ENCODE measurements at places on chromosomes 6 and 20.

GRCh38 chr6:36375644-36376155, 11.8 kb downstream of the ETV7 start:
- DNase-seq, result no peak

DNA sequence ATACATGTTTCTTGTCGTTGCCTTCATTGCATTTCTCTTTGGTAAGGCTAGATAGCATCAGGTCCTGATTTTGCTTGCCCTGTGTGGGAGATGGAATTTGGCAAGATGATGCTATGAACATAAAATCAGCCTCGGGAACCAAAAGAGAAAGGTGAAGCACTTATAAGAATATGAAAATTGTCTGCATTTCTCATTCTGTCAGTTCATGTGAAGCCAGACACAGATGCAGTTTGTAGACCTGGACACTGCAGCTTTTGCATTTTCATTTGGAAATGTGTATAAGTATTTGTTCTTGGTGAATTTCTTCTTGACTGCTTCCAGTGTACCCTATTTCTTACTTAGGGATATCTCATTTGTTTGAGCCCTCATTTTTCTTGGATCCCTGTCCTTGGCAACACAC, 1.3 kb downstream of the YWHAB start:
- DNase-seq, result no peak

GRCh38 chr6:84249724-84250123, 22.3 kb upstream of the CEP162 start:
- DNase-seq, result no peak

- DNase-seq, result no peak
Measured at GRCh38 chr6:39425346-39426072, 103.0 kb upstream of the KCNK16 start.

DNA sequence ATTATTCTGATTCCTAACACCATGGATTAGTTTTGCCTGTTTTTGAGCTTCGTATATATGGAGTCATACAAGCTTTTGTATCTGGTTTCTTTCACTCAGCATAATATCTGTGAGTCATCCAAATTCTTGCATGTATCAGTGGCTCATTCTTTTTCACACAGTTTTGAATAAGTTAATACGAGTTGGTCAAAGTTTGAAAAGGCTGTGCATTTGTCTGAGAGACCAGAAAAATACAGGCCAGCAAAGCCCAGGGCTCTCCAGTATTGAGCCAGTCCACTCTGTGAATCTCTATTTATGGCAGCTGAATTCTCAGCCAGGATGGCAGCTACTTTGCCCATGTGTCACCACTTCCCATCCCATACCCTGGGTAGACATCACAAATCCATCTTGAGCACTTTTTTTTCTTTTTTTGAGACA, 7.2 kb upstream of the CHMP4B start:
- DNase-seq, result no peak

- DNase-seq, result no peak
Measured at GRCh38 chr6:140440223-140440835, 1065.9 kb upstream of the CITED2 start.

DNA sequence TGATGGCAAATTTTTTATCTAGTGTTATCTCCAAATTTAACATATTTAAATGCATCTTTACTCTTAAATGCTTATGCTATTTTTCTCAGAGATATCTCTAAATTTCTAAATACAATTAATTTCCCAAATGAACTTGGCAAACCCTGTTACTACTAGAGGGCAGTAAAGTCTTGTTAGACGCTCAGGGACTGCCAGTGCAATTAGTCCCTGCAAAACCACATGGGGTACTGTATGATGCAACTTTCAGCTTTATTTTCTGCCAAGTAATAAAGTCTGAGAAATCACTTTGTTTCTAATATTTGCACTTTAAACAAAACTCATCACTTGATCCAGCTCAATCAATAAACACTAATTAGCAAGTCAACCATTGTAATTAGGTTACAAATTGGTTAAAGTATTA, 76.0 kb upstream of the ADGRB3 start:
- DNase-seq, result no peak

DNA sequence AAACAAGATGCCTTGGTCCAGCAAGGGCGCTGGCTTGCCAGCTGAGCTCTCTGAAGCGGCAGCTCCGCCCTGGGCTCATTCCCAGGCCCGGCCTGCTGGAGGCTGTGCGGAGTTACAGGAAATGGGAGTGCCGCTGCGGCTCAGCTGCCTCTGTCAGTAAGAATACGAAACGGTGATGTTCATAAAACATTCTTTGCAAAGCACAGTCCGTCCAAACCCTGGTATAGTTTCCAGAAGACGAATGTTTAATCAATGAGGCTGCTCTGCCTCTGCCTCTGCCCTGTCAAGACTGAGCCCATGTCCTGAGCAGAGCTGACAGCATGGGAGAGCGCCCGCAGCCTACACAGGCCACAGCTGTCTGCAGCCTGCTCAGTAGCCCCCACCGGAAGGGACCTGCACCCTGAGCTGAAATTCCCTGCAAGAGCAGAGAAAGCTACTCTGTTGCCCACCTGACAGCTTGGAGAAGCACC, 153.3 kb upstream of the SNX9 start:
- DNase-seq, result no peak

DNA sequence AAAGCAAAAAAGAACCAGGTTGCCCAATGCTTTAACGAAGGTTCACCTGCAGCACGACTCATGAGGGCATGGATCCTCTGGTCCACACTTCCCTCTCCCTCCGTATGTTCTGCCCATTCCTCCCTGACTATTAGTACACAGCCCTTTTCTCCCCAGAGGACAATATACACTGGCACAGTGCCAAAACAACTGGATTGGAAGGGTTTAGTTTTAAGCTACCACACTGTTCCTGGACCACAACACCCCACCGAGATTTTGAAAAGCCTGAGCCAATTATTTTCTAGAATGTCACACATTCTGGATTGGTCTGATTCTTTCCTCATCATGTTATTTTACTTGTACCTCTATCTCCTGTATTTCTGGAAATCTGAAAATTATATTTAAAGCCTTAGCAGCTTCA, 2.9 kb upstream of the AKAP7 start:
- DNase-seq, result no peak

DNA sequence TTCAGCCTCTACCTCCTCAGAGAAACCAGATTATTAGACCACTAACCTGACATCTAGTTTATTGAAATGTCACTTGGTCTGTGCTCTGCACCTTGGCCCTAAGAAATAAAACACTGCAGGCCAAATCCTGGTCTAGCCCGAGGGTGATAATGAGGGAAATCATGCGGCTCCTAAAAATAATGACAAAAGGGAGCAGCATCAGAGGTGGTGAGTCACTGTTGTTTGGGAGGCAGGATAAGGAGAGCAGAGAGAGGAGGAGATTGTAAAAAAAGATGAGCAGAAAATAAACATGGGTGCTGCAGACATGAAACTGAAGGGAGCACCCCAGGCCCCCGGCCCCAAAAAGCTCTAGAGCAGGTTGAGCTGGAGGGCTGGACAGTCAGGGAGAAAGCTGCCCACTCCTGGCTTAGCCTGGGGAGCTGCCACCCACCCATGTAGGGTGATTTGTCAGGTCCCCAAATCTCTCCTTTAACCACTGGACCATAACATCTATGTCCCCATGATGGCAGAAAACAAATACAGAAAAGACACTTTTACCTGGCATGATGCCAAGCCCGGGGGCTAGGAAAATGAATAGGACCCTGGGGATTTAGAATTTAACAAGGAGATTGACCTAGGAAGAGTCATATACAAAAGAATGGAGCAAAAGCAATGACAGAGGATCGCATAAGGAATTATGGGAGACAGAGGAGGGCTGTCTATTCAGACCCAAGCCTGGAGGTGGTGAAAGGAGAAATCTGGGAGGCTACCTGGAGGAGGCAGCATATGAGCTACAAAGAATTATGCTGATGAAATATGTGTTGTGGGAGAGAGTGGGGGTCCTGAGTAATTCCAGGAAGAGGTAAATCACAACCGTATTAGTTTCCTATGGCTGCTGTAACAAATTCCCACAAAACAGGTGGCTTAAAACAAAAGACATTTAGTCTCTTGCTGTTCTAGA, 103.7 kb downstream of the SNAP25 start:
- DNase-seq, result no peak

GRCh38 chr6:34150766-34151165, 4.9 kb upstream of the GRM4 start:
- DNase-seq, result no peak

DNA sequence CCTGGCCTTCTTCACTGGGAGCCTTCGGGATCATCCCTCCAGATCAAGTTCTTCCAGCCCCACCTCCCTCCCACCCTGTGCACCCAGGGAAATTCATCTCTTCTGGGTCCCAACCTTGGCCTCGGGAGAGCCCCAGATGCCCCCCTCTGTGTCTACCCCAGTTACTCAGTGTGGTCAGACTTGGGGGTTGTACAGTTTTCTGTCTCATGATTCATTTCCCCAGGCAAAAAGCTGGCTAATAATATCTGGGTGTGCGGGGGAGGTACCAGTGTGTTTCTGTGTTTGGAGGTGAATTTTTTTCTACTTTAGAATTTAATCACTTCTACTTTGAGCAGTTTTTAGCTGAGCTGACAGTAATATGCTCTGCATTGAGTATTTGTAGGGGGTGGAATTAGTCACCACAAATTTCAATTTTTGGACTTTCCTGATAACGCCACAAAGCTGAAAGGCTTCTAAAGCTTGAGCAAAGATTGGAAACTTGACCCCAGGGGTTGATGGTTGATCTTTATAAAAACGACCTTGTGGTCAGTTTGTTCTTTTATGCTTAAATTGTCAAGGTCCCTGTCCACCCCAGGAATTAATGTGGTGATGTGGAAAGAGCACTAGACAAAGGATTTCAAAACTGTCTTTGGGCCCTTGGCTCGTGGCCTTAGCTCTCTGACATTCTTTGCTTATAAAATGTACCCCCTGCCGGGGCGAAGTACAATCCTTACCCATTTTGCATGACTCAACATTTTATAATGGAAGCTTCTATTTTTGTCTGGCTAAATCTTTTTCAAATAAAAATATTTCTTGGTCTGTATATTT, 284.7 kb upstream of the TAB2 start:
- peak; percentile 26 for DNase-seq

- DNase-seq, result no peak
Measured at GRCh38 chr6:151239603-151240035, at the start of gene AKAP12. Gene AKAP12, plus strand, starts transcription at chr6:151239967. Its CDS starts 596 bp downstream, at chr6:151240563.

Data from B cell (primary cell).